Tibial artery (tissue), 4 donors: ENCODE measurements at places on chromosomes 1 and 21.

DNA sequence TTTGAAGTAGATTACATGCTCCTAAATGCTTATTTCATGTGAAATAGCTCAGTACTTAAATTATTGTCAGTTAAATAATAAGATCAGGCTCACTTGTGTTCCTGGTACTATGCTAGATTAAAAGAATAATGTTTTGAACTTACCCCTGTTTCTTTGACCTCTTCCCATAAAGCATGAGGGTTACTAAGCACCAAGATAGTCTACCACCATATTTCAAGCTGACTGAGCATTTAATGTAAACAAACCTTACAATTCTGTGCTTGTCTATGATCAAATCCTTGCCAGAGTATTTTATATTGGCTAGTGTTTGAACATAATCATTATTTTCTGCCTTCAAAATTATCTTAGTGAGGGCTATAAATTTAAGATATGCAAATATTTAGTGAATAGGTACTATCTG is 98.1 kb downstream of the LHX9 start:
- no peaks in the 10 kb centered on the region for H3K4me1 ChIP-seq
- no peak overlapping the region for H3K4me3 ChIP-seq
- no peak for DNase-seq
- no peaks in the 10 kb centered on the region for H3K36me3 ChIP-seq
- H3K27ac ChIP-seq, result no peak overlapping the region
- no peaks in the 10 kb centered on the region for H3K27me3 ChIP-seq

GRCh38 chr1:201379733-201380242 is 2.3 kb upstream of the TNNT2 start:
- no peaks in the 10 kb centered on the region for H3K36me3 ChIP-seq
- no peak overlapping the region for H3K4me3 ChIP-seq
- DNase-seq, result no peak

- peak; percentile 58 for DNase-seq
- no peaks in the 10 kb centered on the region for H3K27me3 ChIP-seq
- no peaks in the 10 kb centered on the region for H3K36me3 ChIP-seq
- no peak overlapping the region for H3K4me3 ChIP-seq
- H3K4me1 ChIP-seq, result no peaks in the 10 kb centered on the region
- H3K27ac ChIP-seq, result no peak overlapping the region
Measured at GRCh38 chr1:43321331-43321891, 16.2 kb upstream of the MPL start.

DNA sequence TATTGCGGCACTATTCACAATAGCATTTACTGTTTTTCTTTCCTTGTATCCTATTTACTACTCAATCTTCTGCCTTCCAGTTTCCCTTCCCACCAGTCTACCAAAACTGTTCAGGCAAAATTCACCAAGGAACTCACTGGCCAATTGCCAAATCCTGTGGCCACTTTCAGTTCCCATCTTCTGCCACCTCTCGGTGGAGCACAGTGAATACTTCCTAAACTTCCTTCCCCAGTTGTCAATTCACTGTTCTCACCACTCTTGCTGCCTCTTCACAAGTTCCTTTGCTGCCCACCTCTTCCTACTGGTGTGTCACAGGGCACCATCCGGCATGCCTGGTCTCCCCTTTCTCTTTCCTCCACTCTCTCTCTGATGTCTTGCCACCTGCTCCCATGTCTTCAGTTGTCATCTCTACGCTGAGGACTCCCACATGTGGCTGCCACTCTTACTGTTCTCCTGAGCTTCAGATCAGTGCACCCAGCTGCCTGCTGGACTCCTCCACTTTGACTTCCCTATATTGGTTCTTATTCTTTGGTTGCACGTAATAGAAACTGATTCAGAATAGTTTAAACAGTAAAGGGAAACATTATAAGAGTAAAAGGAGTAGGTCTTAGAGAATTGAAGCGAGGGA is 114.4 kb downstream of the PIK3R3 start:
- no peak for DNase-seq
- H3K27me3 ChIP-seq, result no peaks in the 10 kb centered on the region
- H3K4me3 ChIP-seq, result no peak overlapping the region
- no peak overlapping the region for H3K27ac ChIP-seq
- peaks cover 19% of the 10 kb centered on the region for H3K36me3 ChIP-seq

DNA sequence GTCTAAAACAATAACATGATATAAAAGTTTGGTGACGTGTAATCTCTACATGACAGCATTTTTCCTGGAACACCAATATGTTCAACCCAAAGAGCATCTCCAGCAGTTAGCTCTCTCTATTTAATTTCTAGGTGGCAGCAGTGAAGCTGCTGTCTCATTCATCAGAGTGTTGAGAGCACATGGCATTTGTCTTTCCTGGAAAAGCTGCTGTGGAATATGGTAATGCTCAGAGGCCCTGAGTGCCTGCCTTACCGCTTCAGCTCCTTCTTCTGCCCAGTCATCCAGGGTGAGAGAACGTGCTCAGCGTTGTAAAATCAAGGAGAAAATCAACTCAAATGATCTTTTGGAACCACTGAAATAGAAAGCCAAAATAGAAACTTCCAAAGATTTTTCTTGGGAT is 640.7 kb downstream of the ADGRL2 start:
- H3K27ac ChIP-seq, result no peak overlapping the region
- no peak for DNase-seq
- H3K4me3 ChIP-seq, result no peak overlapping the region
- no peaks in the 10 kb centered on the region for H3K27me3 ChIP-seq
- no peaks in the 10 kb centered on the region for H3K36me3 ChIP-seq

DNA sequence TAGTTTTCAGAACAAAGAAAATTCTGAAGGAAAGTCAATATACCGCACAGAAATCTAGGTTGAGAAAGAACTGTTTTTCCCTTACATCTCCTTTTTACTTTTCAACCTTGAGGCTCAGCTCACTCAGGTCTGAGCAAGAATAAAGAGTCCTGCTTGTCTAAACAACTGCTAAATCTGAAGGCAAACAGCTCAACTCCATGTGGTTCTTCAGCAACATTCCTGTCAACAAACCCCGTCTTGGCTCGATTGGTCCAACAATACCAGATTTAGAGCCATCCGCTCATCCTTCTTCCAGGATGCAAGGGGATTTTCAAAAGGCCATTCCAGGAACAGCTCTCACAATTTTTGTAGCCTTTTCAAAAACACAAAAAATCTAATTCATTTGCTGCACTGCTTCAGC is 119.8 kb downstream of the HLCS start:
- H3K4me3 ChIP-seq, result no peak overlapping the region
- no peaks in the 10 kb centered on the region for H3K4me1 ChIP-seq
- H3K27ac ChIP-seq, result no peak overlapping the region
- no peaks in the 10 kb centered on the region for H3K27me3 ChIP-seq

GRCh38 chr1:219537223-219537631 is 75.7 kb downstream of the ZC3H11B start:
- no peaks in the 10 kb centered on the region for H3K27me3 ChIP-seq
- H3K4me1 ChIP-seq, result no peaks in the 10 kb centered on the region
- DNase-seq, result no peak
- no peaks in the 10 kb centered on the region for H3K36me3 ChIP-seq
